Left kidney (tissue), 8 donors: ENCODE measurements at places on chromosomes 7 and 10. TPM values are rescaled to one million over a fixed set of nuclear protein-coding genes. Genes with fewer than 3 reads are reported as not detected.

Gene PITX3
- polyA plus RNA-seq: 0.43 TPM

Gene EFCAB10
- 2.2 TPM for polyA plus RNA-seq

Gene SEMA3A
- polyA plus RNA-seq: 14.5 TPM

Gene WASL
- 82.4 TPM for polyA plus RNA-seq

Gene CYP2E1
- 2.8 TPM for polyA plus RNA-seq

Gene CRHR2
- 0.07 TPM for polyA plus RNA-seq

Gene SLC18A3
- not detected for polyA plus RNA-seq

Gene COL17A1
- polyA plus RNA-seq: 0.63 TPM

Gene HMX2
- 0.75 TPM for polyA plus RNA-seq

Gene GLI3
- 18.9 TPM for polyA plus RNA-seq

Gene TMEM26
- polyA plus RNA-seq: 9.0 TPM

Gene ADCY1
- 3.1 TPM for polyA plus RNA-seq

Gene STAG3
- 30.7 TPM for polyA plus RNA-seq

Gene ADIRF
- polyA plus RNA-seq: 8.9 TPM

Gene FEZF1
- polyA plus RNA-seq: not detected

Gene NIPSNAP2
- polyA plus RNA-seq: 124 TPM

Gene HOXA1
- 3.4 TPM for polyA plus RNA-seq
